ENCODE measurements at places on chromosomes 13 and 19.

DNA sequence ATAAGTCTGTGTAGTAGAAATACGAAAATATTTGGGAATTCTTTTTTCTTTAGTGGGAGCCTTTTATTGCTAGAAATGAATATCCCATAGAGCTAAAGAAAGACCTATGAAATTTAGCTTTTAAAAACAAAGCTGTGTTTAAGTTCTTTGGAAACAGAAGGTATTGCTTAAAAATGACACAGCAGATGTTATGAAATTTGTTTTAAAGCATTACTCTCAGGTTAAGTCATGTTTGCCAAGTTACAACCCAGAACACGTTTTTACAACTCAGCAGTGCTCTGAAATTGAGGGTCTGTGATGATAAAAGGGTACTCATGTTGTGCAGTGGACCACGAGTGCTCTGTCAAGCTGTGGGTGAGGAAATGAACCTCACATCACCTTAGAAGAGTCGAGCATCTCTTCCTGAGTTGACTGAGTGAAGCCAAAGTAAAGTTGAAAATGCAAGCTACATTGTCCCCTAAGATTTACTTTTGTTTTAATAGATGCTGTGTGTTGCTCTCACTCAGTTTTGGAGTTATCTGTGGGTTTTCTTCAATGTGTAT is 161.1 kb downstream of the SHISA2 start:
- DNase-seq, result no peak

DNA sequence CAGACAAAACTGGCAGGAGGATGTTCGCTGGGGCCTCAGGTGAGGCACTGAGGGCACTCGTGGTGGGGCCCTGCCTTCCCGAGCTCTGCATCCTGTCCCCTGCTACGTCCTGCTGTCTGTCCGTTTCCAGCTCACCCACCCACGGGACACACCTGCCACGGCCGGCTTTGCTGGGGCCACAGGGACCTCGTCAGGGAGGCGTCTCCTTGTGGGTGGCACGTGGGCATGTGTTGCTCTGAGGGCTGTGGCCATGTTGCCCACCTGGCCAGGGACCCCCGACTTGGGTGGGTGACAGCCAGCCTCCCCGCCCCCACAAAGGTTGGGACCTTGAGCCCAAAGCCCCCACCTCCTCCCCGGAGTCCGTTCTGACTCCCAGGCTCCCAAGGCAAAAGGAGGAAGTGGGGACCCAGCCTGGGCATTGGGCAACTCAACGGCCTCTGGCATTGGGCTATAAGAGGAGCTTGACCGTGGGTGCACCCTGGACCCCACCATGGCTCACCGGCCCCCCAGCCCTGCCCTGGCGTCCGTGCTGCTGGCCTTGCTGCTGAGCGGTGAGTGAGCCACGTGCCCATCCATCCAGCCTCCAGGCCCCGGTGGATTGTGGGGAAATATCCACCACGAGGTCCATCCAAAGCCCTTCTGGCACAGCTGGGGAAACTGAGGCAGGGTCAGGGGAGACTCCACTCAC is at the start of gene PRTN3:
TSS of gene PRTN3 (plus strand) at position 481 of the 688 bp plus-strand sequence. CDS start at position 491, 10 bp downstream.
- no peak for DNase-seq

DNA sequence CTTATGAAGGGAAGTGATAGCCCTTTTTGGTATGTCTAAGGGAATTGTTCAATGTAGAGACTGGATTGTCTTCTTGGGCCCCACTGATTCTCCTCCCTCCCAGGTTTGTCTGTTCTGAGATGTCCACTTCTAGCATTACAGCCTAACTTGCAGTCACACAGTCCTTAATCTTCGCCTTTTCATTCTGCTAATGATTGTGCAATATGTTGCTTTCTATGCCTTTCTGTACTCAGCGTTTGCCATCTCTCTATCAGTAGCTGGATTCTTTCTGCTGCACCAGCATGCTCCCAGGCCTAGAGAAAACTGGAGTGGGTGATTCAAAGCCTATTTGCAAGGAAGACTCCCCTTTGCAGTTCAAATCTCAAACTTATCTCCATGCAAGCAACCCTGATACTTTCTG is 307.5 kb upstream of the DACH1 start:
- no peak for DNase-seq

DNA sequence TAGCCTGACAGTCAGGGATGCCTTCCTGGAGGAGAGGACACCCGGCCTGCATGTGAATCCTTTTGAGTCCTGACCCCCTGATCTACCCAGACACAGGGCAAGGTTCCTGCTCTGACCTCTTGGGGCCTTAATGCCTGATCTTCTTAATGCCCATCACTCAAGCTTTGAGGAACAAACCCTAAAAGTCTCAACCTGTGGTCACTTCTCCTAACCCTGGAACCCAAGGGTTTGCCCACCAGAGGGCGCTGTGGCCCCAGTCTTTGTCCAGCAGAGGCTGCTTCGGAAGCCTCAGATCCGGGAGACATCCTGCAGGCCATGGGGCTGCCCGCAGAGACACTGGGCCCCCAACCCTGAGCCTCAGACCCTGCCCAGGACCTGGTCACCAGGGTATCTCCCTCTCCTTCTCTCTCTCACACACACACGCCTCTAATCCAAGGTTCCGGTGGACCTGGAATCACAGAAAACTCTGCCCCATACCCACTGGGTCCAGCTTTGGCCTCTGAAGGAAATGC is 9.8 kb upstream of the DPF1 start:
- DNase-seq, result peak; percentile 73

GRCh38 chr13:44293908-44294735 is 79.5 kb upstream of the SERP2 start:
- DNase-seq, result no peak

- peak; percentile 29 for DNase-seq
Observed at GRCh38 chr19:6521718-6522646, 8.8 kb upstream of the TNFSF9 start.

DNA sequence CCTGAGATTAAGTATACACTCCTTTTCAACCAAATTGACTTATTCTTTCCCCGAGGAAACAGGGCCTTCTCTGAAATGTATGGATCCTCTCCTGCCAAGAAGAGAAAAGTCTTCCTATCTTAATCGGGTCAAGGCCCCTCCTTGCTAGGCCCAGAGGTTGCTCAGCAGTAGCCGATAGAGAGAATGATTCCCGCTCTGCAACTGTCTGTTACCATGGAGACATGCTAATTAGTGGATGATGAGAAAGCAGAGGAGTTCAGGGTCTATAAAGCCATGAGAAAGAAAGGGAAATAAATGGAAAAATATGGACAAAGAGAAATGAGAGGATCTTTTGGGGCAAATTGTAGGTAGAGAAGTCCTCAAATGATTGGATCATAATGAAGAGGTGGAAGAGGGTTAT is 103.5 kb downstream of the POU4F1 start:
- DNase-seq, result no peak

DNA sequence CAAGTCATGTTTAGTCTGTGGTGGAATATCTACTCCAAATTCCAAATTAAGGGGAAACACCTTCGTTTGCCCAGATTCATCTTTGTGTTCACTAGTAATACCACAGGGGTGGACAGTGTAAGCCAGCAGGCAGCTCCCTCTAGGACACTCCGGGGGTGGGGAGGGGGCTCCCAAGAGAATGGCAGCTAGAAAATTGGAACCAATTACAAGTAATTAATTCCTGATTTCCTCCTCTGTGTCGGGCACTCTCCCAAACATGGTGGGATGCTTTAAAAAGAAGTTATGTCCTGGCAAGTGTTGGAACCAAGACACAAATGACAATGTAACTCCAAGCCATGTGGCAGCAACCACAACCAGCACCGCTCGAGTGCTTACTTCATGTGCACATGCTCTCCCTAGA is 5.9 kb downstream of the COL4A1 start:
- no peak for DNase-seq

DNA sequence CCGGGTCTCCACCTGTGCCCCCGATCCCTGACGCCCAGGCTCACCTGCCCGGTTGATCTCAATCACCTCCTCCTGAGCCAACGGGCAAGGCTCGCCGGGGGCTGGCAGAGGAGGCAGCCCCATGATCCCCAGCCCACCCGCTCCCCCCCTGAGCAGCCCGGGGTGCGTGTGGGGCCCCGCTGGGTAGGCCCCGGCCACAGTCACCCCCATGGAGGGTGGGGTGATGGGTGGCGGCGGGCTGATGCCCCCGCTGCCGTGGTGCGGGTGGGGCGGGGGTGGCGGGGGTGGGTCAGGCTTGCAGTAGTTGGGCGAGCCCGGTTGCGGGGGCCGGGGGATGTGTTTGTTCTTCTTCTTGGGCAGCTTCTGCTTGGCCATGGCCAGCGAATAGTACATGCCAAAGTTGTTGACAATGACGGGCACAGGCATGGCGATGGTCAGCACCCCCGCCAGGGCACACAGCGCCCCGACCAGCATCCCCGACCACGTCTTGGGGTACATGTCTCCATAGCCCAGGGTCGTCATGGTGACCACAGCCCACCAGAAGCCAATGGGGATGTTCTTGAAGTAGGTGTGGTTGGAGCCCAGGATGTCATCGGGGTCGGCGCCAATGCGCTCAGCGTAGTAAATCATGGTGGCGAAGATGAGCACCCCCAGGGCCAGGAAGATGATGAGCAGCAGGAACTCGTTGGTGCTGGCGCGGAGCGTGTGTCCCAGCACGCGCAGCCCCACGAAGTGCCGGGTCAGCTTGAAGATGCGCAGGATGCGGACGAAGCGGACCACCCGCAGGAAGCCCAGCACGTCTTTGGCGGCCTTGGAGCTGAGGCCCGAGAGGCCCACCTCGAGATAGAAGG is 6.0 kb downstream of the KCNC3 start:
- DNase-seq, result no peak

DNA sequence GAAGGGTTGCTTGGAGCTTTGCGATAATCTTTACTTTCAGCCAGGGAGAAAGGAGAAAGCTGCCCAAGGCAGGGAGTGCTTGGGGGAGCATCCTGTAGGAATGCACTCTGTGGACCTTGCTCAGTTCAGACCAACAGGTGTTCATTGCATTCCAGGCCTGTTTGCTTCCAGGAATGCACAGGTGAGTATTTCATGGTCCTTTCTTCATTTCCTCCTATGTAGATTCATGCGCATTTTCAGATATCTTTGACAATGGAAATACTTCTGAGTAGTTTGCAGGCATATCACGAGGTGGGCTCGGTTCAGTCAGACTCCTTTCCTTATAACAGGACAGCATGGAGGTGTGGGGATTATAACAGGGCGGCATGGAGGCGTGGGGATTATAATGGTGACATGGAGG is 254.8 kb downstream of the FGF9 start:
- DNase-seq, result no peak

GRCh38 chr13:112893570-112894422 is 75.2 kb upstream of the MCF2L start:
- DNase-seq, result peak; percentile 11

DNA sequence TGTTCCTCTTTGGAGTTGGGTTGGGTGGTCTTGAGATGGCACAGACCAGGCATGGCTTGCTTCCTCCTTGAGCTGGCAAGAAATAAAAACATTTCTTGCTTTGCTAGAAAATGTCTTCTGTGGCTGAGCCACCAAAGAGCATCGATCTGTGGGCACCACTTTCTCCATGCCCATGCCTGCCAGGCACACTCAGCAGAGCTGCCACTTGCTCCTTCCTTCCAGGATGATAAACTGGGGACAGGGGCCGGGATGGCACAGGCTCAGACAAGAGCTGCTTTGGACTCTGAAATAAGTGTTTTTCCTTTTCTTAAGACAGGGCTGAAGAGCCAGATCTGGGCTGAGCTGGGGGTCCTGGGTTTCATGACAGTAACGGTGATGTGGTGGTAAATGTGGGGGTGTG is 32.8 kb downstream of the NFIX start:
- no peak for DNase-seq
